ENCODE measurements at places on chromosomes 2 and 18.

DNA sequence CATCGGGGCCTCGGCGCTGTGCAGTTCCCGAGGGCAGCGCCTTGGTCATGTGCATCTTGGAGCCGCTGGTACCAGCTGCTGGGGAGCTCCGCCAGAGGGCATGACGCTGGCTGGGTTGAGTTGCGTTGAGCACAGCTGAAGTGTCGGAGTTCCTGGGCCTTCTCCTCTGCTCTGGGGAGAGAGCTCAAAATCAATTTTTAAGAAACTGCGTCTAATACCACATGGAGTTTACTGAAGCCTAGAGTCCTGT lies 48.7 kb downstream of the GREB1 start:
- no peak for DNase-seq

DNA sequence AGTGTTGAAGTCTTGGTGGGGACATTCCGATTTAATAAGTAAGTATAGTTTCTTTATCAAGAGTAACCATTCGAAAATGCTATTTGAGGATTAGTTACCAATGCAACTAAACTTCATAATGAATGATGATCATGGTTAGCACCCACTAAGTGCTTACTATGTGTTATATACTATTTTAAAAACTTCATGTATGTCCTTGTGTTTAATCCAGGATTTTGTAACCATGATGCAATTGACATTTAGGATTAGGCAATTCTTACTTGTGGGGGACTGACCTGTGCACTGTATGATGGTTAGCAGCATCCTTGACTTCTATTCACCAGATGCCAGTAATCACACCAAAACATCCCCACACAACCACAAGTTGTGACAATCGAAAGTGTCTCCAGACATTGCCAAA lies 859.9 kb upstream of the FSHR start:
- DNase-seq, result no peak

GRCh38 chr2:144151851-144152250 lies 368.1 kb downstream of the ZEB2 start:
- DNase-seq, result no peak

- no peak for DNase-seq
These were observed 47.2 kb downstream of the MAP2 start for GRCh38 chr2:209471037-209471436.

DNA sequence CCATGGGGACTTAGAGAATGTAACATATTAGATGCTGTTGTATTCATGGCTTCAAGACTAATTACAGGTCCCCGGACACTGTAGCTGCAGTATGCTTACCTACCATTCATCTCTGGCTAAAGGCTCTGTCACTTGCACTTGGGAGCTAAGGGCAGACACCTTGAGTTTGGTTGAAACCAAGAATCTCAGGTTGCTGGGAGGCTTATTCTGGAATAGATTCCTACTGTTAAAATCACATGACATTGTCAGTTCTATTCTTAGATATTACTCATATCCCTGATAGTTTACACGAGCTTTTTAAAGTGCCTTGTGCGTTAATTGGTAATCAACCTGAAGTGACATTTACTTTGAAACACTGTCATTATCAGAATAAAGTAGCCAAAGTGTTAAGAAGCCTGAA lies 73.0 kb upstream of the EPB41L5 start:
- no peak for DNase-seq
